ENCODE measurements at places on chromosomes 3 and 15.

- no peak for DNase-seq
These were observed 7.1 kb downstream of the TJP1 start for GRCh38 chr15:29815000-29815710.

GRCh38 chr15:97680606-97681220 lies 279.8 kb upstream of the ARRDC4 start:
- no peak for DNase-seq

- no peak for DNase-seq
These were observed 86.2 kb upstream of the CMSS1 start for GRCh38 chr3:99731499-99731898.

DNA sequence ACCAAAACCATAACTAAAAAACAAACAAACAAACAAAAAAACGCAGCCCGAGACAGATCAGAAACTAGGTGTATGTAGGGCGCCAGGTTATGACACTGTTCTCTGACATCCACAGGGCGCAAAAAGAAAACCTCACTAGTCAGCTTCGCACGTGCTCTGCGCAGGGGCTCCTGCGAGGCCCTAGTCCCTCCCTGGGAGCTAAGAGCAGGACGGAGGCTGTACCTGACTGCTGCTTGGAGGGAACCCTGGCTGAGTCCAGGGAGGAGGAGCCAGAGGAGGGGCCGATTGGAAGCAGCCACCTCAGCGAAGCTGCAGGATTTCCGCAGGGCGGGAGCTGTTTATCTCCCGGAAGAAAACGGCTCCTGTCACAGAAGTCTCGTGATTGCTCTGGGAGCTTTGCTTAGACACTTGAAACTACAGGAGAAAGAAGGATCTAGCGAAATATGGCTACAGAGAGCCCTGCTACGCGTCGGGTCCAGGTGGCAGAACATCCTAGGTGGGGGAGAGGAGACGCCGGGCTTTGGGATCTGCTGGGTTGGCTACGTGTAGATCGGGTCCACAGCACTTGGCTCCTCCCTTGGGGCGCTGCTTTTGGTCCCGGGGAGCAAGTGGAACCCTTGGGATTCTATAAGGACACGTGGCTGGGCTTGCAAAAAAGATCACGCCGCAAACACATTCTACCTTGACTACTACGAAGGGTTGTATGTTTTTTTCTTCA lies at the start of gene GALK2:
GALK2 (plus strand) TSS at position 368 of the 718 bp plus-strand sequence; CDS start at position 444, 76 bp downstream.
- DNase-seq = peak; percentile 81

- DNase-seq = no peak
These were observed 557.3 kb downstream of the FGF12 start for GRCh38 chr3:192170031-192170430.

- DNase-seq = no peak
These were observed 201.1 kb downstream of the NR1D2 start for GRCh38 chr3:24145981-24146822.

DNA sequence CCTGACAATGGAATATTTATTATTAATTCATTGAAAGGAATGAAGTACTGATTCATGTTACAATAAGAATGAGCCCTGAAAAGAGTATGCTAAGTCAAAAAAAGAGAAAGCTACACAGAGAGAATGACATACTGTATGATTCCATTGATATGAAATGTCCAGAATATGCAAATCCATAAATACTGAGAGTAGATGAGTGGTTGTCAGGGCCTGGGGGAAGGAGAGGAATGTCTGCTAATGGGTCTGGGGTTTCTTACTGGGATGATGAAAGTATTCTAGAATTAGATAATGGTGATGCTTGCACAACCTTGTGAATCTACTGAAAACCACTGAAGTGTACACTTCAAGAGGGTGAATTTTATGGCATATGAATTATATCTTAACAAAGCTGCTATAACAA lies 79.9 kb upstream of the HACD2 start:
- no peak for DNase-seq
